Skeletal muscle cell (primary cell): ENCODE measurements at places on chromosomes 1 and 21.

DNA sequence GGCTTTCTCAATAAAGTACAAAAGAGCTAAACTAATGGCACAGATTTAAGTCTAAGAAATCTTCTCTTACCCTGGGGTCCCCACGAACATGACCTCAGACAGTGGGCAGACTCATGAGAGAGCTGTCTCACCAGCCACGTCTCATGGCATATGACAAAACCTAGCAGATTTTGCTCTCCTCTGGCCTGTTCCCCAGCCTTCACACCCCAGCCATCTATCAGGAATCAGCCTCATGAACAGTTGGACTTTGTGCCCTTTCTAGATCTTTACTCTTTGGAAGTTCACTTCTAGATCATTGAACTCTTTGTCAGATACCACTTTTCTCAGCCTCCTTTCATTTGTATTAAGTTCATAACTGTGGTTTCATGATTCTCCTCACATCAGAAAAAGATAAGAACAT, 14.2 kb upstream of the HSD3B1 start:
- no peak for DNase-seq

DNA sequence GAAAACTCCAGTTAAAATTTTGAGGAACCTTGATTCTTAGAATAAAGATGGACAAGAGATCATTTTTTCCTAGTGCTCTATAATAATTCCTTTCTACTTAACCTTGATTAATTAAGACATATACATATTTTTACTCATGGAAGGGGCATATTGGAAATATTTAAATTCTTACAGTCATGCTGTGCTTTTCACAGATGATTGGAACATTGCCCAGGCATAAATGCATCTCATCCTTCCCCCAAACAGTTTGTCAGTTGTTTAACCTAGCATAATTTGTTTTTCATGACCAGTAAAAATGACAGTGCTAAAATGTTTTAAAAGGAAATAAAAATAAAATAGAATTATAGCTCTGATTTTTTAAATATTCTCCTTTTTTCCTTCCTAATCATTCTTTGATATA, 140.0 kb downstream of the DNM3 start:
- no peak for DNase-seq

GRCh38 chr1:93960641-93961147, 51.5 kb upstream of the GCLM start:
- DNase-seq, result no peak

DNA sequence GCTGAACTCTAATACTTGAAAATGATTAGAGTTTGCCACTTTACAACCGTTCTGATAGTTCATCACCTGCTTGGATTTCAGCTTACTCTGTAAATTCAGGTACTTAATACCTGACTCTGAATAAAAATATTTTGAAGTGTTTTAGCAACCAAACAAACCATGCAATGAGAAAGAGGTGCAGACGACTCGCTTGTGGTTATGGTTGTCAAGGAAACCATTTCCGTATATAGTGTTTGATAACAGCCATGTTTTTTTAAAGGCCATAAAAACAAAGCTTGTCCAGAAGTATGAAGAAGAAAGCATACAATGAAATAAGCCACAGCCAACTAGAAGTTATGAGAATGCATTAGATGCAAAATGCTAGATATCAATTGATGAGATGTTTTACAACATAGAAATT, 167.2 kb upstream of the HMCN1 start:
- DNase-seq, result no peak

DNA sequence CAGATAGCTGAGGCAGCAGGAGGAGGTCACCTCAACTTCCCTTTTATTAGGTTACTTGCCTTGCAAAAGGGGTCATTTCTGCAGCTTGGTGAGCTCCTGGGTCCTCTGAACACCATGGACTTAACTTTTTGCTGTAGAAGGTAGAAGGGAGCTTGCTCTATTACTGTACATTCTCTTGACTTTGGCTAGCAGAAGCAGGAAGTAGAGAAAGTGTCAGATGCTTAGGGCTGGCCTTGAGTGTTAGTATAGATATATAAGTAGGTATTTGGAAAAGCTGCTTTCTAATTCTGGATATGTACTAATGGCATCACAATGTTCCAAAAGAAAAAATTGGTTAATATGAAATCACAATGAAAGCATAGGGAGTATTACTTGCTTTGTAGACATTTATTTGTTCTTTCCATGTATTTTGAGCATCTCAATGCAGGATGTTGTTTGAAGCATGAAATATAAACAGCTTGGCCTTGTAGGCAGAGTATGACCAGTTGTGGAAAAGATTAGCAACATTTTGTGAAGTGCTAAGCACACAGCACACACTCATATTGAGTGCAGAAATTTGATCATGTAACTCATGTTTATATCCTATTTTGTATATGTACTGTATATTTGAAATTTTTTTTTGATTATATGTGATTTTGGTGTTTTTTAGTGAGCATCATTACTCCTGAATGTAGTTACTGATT, 108.8 kb downstream of the DYRK1A start:
- no peak for DNase-seq

GRCh38 chr1:165759095-165759494, 9.6 kb downstream of the TMCO1 start:
- DNase-seq, result no peak

DNA sequence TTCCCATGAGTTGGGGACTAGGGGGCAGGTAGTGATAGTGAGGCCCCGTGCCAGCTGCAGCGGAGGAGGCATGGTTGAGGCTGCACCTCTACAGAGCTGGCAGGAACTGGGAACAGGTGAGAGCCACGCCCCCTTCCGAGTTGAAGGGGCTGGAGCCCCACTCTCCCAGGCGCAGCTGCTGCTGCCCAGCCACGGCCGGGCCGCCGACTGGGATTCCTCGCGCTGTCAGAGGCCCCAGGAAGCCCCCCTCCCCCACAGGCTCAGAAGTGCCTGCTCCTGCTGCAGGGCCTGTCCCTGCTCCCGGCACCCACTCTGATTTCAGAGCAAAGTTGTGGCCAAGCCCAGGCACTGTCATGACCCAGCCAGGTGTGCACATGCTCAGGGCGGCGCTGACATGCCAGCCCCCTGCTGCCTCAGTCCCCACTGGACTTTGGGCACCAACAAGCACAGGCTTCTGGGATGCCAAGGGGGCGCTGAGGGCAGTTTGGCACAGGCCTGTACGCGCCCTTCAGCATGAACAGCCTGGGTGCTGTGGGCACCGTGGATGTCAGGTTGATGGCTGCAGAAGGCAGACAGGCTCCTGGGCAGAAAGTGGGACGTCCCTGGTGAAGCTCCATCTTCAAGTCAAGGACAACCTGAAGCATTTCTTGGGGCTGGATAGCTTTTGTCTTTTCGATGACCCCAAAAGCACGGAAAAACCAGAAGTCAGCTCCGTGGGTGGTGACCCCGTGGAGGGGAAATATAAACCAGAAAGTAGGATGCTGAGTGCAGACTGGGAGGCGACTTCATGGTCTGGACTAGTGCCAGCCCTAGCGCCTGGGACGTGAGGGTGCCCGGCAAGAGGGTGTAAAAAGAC, 121.5 kb downstream of the SIM2 start:
- no peak for DNase-seq

- no peak for DNase-seq
Observed at GRCh38 chr1:19599810-19600209, 44.3 kb upstream of the NBL1 start.

DNA sequence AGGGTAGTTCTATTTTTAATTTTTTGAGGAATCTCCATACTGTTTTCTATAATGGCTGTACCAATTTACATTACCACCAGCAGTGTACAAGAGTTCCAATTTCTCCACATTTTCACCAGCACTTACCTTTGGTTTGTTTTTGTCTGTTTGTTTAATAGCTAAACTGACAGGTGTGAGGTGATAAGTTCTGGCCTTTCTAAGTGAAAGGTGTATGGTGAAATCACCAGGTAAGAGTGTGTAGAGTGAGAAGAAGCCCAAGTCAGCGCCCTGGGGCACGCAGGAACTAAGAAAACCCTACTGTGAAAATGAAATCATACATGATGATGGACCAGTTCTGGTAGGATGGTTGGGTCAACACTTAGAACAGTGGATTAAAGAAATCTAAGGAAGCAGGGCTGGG, 34.5 kb downstream of the BTG3 start:
- DNase-seq, result no peak

DNA sequence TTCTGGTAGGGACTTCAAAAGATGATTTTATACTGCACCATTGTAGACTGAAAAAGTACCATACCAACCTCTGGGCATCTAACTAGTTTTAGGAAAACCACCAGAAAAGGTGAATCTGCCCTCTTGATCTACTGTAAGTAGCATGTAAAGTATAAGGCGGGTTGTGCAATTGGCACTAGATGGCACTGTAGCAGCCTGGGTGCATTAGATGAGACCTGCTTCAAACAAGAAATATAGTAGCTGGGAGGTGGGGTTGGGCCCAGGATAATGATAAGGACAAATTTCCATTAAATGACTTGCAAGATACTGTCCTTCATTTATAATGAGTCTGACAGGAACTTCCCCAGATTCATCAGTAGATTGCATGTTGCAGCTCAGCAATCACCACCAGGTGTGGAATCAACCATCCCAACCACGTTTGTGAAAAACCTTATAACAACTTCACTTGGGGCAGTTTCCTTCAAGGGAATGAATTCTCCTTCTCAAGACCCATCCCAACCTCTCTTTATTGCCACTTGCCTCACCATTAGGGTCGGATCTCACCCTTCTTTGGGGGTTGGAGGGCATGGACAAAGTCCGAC, 37.3 kb upstream of the IL10 start:
- DNase-seq, result no peak

DNA sequence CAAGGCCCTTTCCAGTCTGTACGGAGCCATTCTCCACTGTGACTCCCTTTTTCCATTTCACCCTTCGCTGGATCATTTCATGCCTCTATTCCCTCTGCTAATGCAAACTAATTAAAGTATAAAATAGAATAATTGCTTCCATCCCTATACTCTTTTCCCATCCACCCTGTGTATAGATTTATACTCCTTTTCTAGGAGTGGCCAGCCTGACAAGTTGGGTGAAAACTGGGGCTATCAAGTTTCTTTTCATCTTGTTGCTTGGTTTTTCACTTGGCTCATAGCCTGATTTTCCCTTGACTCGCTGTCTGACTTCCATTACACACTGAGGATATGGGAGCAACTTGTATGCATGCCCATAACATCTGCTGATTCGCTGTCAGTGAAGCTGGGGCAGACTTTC, 107.0 kb downstream of the PLXNA2 start:
- no peak for DNase-seq

DNA sequence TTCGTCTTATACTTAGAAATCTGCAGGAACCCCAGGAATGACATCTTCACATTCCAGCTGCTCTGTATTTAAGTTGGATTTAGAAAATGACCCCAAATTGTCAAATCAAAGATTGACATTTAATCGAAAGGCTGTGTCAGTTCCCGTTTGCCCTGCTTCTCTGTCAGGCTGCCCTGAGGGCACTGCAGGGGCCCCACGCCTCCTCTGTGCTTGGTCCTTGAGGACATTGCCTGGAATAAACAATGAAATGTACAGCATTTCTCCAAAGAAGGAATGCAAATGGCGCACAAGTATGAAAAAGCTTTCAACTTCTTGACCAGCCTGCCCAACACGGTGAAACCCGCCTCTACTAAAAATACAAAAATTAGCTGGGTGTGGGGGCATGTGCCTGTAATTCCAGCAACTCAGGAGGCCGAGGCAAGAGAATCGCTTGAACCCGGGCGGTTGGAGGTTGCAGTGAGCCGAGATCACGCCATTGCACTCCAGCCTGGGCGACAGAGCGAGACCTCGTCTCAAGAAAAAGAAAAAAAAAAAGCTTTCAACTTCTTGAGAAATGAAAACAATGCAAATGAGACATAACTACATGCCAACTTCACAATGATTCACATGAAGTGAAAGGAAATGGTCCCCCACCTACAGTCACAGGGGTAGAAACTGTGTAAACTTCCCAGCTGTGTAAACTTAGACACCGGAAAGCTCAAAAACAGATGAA, 3.0 kb downstream of the TMPRSS3 start:
- DNase-seq, result no peak

DNA sequence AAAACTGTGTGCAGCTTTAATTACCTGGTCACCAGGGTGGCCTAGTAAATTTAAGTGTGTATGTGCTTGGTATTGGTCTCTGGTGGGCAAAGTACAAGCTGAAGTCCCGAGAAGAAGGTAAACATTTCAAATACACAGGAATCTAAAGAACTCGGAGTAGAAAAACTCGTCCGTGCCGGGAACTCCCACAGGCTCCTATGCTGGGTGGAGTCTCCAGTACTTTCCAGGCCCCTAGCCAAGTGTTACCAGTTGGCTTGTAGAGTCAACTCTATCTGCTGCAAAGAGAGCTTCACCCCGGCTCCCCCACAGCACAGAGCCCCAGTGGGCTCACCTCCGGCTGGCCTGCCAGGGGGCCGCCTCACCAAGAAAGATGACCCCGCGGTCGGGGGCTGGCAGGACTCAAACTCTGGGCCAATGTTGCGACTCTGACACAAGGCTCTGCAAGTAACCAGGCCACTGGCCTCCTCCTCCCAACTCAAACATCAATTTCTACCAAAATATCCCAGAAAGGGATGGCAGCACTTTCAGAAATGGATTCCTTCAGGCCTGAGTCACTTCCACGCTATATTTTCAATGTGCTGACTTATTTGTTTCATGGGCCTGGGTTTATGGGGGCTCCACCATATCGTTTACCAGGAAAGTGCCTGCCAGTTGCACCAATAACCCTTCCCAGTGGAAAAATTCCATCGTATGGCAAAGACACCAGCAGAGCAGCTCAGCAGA, 73.9 kb downstream of the SLC66A1 start:
- peak; percentile 36 for DNase-seq

DNA sequence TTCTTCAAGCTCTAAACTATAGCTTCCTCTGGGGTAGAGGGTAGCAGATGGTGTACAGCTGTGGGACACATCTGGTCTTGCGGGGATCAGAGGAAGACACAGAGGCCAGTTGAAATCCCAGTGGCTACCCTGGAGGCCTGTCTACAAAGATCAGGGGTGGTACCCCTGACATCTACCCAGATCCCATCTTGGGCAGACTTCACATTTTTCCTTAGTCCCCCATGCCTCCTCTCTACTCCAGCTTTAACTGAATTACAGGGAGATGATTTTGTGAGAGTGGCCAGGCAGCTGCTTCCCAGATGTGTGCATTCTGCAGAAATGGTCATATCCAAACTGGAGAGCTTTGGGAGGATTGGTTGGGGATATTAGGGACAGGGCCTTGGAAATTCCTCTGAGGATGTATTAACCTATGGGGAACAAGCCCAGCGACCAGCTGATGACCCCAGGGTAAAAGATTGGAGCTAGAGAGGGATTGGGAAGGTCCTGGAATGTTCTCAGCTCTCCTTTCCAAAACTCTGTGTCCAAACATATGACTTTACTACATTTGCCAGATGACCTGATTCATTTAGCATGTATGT, 9.6 kb upstream of the CD34 start:
- no peak for DNase-seq

- DNase-seq, result no peak
Observed at GRCh38 chr1:2110191-2110737, 60.1 kb downstream of the PRKCZ start.

- DNase-seq, result no peak
Observed at GRCh38 chr1:6574025-6574620, 5.7 kb upstream of the ZBTB48 start.

DNA sequence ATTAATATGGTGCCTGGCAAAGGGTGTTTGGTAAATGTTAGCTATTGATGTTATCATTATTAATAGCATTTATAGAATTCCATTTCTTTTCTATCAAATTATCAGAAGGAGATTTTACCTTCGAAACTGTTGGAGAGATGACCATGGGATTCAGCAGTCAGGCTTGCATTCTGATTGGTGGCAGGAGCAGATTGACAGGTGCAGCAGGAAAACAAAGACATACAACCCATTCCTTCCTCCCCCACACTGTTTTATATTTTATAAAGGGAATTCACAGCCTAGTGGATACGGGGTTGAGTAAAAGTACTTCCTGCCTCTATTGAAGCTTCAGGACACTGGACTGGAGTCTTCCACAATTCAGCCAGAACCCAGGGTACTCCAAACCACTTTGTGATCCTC, 55.1 kb upstream of the SYT14 start:
- DNase-seq, result no peak

GRCh38 chr1:162196387-162196786, 126.9 kb downstream of the NOS1AP start:
- DNase-seq, result no peak
